HCT116 (cell line): ENCODE measurements at places on chromosomes 3 and 15. TPM values are rescaled to one million over a fixed set of nuclear protein-coding genes. Genes with fewer than 3 reads are reported as not detected.

The CD86 gene
- total RNA-seq: not detected

The CELSR3 gene
- total RNA-seq: 7.8 TPM

The TMEM158 gene
- 25.8 TPM for total RNA-seq

The CELF6 gene
- total RNA-seq: 0.52 TPM

The ALS2CL gene
- 16.4 TPM for total RNA-seq

The GOLGA8S gene
- 0.15 TPM for total RNA-seq

The FGD5 gene
- total RNA-seq: 0.22 TPM

- no peak overlapping the region for H3K27ac ChIP-seq
- DNase-seq: no peak
- H3K4me1 ChIP-seq: no peaks in the 10 kb centered on the region
- H3K27me3 ChIP-seq: no peaks in the 10 kb centered on the region
- no peaks in the 10 kb centered on the region for H3K36me3 ChIP-seq
Measured at GRCh38 chr15:31498329-31498728, 171.7 kb downstream of the KLF13 start.

- peak; percentile 97 for DNase-seq
- H3K4me1 ChIP-seq: peaks cover 73% of the 10 kb centered on the region
- no peaks in the 10 kb centered on the region for H3K27me3 ChIP-seq
- H3K4me3 ChIP-seq: peak overlapping the region; percentile 19
- H3K36me3 ChIP-seq: peaks cover 6% of the 10 kb centered on the region; the same call in 1 of the 2 replicates
- H3K27ac ChIP-seq: peak overlapping the region; percentile 93
Measured at GRCh38 chr15:60371175-60372051, 26.4 kb downstream of the ANXA2 start.

- no peak overlapping the region for H3K4me3 ChIP-seq
- no peak overlapping the region for H3K27ac ChIP-seq
- no peak for DNase-seq
- no peaks in the 10 kb centered on the region for H3K4me1 ChIP-seq
- H3K36me3 ChIP-seq: no peaks in the 10 kb centered on the region
Measured at GRCh38 chr3:135056733-135057310, 261.8 kb downstream of the EPHB1 start.

DNA sequence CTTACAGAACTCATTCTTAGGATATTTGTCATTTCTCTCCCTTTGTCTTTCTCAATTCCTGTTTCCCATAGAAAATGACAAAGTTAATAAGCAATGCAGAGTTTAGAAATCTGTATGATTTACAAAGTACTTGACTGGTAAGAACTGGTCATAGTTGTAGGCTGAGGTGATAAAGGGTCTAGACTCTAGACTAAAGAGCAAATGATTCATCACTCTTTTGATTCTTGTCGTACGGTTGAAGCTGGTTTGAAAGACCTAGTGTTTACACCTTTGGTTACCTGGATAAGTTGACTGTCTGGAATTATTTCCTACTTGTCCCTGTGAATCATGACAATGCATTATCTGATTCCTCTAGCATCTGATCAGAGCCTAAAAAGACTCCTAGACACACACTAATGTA lies 58.9 kb upstream of the TP63 start:
- no peaks in the 10 kb centered on the region for H3K4me1 ChIP-seq
- no peaks in the 10 kb centered on the region for H3K36me3 ChIP-seq
- DNase-seq: no peak
- H3K27ac ChIP-seq: no peak overlapping the region
- H3K27me3 ChIP-seq: no peaks in the 10 kb centered on the region

- H3K36me3 ChIP-seq: no peaks in the 10 kb centered on the region
- no peaks in the 10 kb centered on the region for H3K4me1 ChIP-seq
- H3K27me3 ChIP-seq: no peaks in the 10 kb centered on the region
- H3K27ac ChIP-seq: no peak overlapping the region
- DNase-seq: no peak
Measured at GRCh38 chr3:143084856-143085731, 34.5 kb upstream of the CHST2 start.

- peaks cover 33% of the 10 kb centered on the region for H3K36me3 ChIP-seq
- no peaks in the 10 kb centered on the region for H3K27me3 ChIP-seq
- no peak overlapping the region for H3K4me3 ChIP-seq
- H3K27ac ChIP-seq: no peak overlapping the region
- H3K4me1 ChIP-seq: no peaks in the 10 kb centered on the region
Measured at GRCh38 chr3:33826206-33826605, 27.8 kb downstream of the PDCD6IP start.

DNA sequence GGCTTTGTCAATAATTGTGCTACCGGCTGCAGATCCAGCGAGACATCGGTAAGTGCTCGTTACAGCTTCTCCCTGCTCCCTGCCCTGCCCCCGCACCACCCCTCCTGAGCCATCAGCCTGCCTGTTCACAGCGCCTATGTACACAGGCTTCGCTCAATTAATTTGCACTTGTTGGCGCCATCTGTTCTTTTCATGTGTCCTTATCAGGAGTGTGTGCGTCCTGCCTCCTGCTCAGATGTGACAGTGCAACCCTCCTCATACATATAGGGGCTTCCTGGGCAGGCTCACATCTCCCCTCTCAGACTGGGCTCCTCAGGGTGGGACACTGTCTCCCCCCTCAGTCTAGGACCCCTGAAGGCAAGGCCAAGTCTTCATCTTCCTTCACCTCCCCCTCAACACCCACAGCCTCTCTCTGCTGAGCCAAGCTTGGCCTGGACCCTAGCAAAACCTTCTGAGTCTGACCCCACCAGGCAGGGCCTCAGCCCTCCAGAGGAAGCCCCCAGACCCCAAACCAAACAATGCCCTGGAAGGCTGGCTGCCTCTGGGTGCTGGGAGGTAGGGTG lies 54.9 kb downstream of the CYP11A1 start:
- no peak for DNase-seq
- H3K4me3 ChIP-seq: no peak overlapping the region
- no peaks in the 10 kb centered on the region for H3K36me3 ChIP-seq
- H3K27me3 ChIP-seq: no peaks in the 10 kb centered on the region
- peaks cover 4% of the 10 kb centered on the region; the same call in 1 of the 2 replicates for H3K4me1 ChIP-seq

- H3K27me3 ChIP-seq: no peaks in the 10 kb centered on the region
- no peak for DNase-seq
- H3K36me3 ChIP-seq: no peaks in the 10 kb centered on the region
- H3K27ac ChIP-seq: no peak overlapping the region
Measured at GRCh38 chr3:186257866-186258265, 104.2 kb downstream of the DGKG start.

- H3K4me3 ChIP-seq: no peak overlapping the region
- DNase-seq: peak; percentile 8
- H3K4me1 ChIP-seq: peaks cover 16% of the 10 kb centered on the region
- no peak overlapping the region for H3K27ac ChIP-seq
- H3K27me3 ChIP-seq: no peaks in the 10 kb centered on the region
Measured at GRCh38 chr3:112688819-112689218, 47.9 kb upstream of the CCDC80 start.

- H3K27me3 ChIP-seq: no peaks in the 10 kb centered on the region
- no peaks in the 10 kb centered on the region for H3K36me3 ChIP-seq
- no peak for DNase-seq
- no peak overlapping the region for H3K27ac ChIP-seq
- no peak overlapping the region for H3K4me3 ChIP-seq
Measured at GRCh38 chr15:86312486-86312885, 232.8 kb downstream of the AGBL1 start.

DNA sequence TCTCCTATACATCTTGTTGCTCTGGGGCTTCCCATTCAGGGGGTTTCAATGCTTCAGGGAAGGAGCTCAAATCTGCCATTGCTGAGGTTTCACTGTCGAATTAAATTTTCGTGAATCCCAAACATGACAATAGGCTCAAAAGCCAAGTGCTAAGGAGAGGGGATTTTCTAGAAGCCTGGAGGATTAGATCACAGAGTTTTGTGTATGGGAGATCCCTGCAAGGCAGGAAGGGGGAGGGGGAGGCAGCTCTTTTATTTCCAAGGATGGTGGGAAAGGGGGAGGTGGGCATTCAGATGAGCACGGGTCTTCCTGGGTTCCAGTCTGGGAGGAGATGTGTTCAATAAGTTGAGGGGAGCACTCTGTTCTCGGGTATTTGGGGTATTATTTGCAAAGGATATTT lies 69.9 kb upstream of the DLG1 start:
- H3K4me1 ChIP-seq: peaks cover 16% of the 10 kb centered on the region
- H3K27me3 ChIP-seq: no peaks in the 10 kb centered on the region
- no peak overlapping the region for H3K27ac ChIP-seq
- DNase-seq: no peak
- H3K4me3 ChIP-seq: no peak overlapping the region

GRCh38 chr15:81222007-81222406 lies 25.3 kb downstream of the IL16 start:
- H3K27ac ChIP-seq: no peak overlapping the region
- H3K4me1 ChIP-seq: no peaks in the 10 kb centered on the region
- DNase-seq: no peak
- H3K27me3 ChIP-seq: peaks cover 10% of the 10 kb centered on the region; the same call in 1 of the 2 replicates
- H3K36me3 ChIP-seq: no peaks in the 10 kb centered on the region

DNA sequence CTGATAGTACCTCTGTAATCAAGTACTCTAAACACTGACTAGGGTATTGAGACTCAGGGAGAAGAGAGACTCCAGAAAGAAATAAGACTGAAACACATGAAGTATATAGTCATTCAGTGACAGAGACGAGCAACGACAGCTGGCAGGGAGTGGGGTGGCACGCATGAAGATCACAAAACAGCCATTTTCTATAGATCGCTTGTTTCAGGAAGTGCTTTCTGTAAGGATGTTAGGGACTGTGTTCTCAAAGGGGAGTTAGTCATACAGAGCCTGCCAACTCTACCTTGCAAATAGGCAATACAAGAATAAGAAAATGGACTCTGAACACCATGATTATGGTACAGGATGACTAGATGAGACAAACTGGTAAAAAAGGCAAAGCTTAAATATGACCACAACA lies 139.5 kb downstream of the TBL1XR1 start:
- no peaks in the 10 kb centered on the region for H3K36me3 ChIP-seq
- H3K27me3 ChIP-seq: no peaks in the 10 kb centered on the region
- H3K27ac ChIP-seq: no peak overlapping the region
- peaks cover 3% of the 10 kb centered on the region; the same call in 1 of the 2 replicates for H3K4me1 ChIP-seq
- no peak overlapping the region for H3K4me3 ChIP-seq

DNA sequence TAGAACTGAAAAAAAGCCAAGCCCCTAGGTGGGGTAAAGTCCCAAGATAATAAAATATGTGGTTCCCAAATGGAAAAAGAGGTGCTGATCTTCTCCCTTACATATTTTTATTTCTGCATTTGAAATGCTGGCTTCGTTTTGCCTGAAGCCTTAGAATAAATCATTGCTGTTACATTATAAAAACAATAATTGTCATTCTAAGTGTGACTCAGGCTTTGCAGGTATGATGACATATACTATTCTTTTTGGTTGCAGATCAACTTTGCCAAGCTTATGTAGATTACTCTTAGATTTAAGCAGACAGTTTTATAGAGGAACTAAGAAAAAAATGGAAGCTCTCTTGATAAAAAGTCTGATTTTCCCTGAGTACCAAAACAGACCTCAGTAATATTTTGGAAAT lies 7.5 kb downstream of the IDH3A start:
- no peak overlapping the region for H3K27ac ChIP-seq
- H3K36me3 ChIP-seq: peaks cover 18% of the 10 kb centered on the region
- H3K27me3 ChIP-seq: no peaks in the 10 kb centered on the region
- H3K4me3 ChIP-seq: no peak overlapping the region
- DNase-seq: no peak

- no peaks in the 10 kb centered on the region for H3K4me1 ChIP-seq
- no peak for DNase-seq
- no peaks in the 10 kb centered on the region for H3K36me3 ChIP-seq
- no peak overlapping the region for H3K27ac ChIP-seq
- H3K4me3 ChIP-seq: no peak overlapping the region
- H3K27me3 ChIP-seq: no peaks in the 10 kb centered on the region
Measured at GRCh38 chr3:100776746-100777145, 67.5 kb downstream of the TFG start.

GRCh38 chr3:80676866-80677265 lies 909.1 kb upstream of the ROBO1 start:
- H3K27ac ChIP-seq: no peak overlapping the region
- no peak overlapping the region for H3K4me3 ChIP-seq
- DNase-seq: no peak

- H3K4me1 ChIP-seq: peaks cover 42% of the 10 kb centered on the region
- H3K36me3 ChIP-seq: no peaks in the 10 kb centered on the region
- peak overlapping the region; percentile 89 for H3K27ac ChIP-seq
- peak; percentile 33 for DNase-seq
Measured at GRCh38 chr3:141366285-141367037, 1.8 kb upstream of the ZBTB38 start.

DNA sequence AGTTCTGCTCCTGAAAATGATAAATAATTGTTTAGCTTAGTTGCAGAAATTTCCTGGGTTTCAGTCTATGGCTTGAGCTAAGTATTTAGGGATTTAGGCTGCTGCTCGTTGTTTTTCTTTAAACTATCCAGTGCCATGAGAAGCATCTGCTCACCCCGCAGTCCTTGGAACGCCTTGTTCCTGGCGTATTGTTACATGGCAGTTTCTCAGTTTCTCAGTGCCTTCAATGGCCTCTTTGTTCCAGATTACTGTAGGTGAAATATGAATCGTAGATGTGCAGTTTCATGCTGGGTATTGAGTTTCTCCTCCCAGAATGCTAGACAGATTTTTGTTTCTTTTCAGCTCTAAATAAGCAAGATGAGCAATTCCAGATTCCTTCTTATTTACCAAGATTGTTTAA lies 269.5 kb upstream of the GBE1 start:
- H3K36me3 ChIP-seq: no peaks in the 10 kb centered on the region
- DNase-seq: no peak
- H3K4me1 ChIP-seq: no peaks in the 10 kb centered on the region

GRCh38 chr3:143974271-143975238 lies 2.9 kb downstream of the DIPK2A start:
- H3K27me3 ChIP-seq: no peaks in the 10 kb centered on the region
- no peak overlapping the region for H3K27ac ChIP-seq
- no peak for DNase-seq
- H3K36me3 ChIP-seq: no peaks in the 10 kb centered on the region

GRCh38 chr15:51369451-51369761 lies 28.0 kb downstream of the GLDN start:
- H3K4me1 ChIP-seq: no peaks in the 10 kb centered on the region
- no peak overlapping the region for H3K4me3 ChIP-seq
- H3K27me3 ChIP-seq: no peaks in the 10 kb centered on the region
- no peak overlapping the region for H3K27ac ChIP-seq
- DNase-seq: no peak

GRCh38 chr3:185484296-185484695 lies 14.5 kb downstream of the TMEM41A start:
- no peaks in the 10 kb centered on the region for H3K4me1 ChIP-seq
- no peak for DNase-seq
- peaks cover 2% of the 10 kb centered on the region; the same call in 1 of the 2 replicates for H3K36me3 ChIP-seq
- no peak overlapping the region for H3K4me3 ChIP-seq
